Progenitor cell of endocrine pancreas (in vitro differentiated cells): ENCODE measurements at places on chromosomes 13 and 19. TPM values are rescaled to one million over a fixed set of nuclear protein-coding genes. Genes with fewer than 3 reads are reported as not detected.

The ANGPTL8 gene
- not detected in 2 replicates for total RNA-seq

DNA sequence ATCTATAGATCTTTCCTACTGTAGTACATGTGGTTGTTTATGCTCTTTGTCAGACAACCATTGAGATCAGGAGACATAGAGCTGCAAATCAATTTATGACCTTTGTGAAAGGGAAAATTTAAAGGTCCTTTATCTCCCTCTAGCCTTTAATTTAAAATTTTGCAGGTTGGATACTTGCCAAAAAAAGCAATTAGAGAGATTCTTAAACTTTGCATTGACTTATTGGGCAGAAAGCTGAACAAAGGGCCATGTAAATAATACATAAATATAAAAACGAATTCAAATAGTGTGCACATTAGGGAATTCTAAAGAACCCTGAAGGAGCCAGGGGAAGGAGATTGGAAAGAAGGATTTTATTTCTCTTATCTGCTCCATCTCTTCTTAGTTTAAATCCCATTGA is 22.0 kb upstream of the RB1 start:
- no peak for DNase-seq
- no peak overlapping the region for H3K4me3 ChIP-seq
- no peaks in the 10 kb centered on the region for H3K27me3 ChIP-seq

The TNFRSF19 gene
- total RNA-seq, result 19.0 and 28.1 TPM in 2 replicates

GRCh38 chr19:12828494-12828893 is 5.9 kb downstream of the RTBDN start:
- H3K27ac ChIP-seq, result no peak overlapping the region
- no peaks in the 10 kb centered on the region for H3K36me3 ChIP-seq
- peaks cover 1% of the 10 kb centered on the region for H3K4me1 ChIP-seq
- DNase-seq, result no peak
- peaks cover 72% of the 10 kb centered on the region for H3K27me3 ChIP-seq

DNA sequence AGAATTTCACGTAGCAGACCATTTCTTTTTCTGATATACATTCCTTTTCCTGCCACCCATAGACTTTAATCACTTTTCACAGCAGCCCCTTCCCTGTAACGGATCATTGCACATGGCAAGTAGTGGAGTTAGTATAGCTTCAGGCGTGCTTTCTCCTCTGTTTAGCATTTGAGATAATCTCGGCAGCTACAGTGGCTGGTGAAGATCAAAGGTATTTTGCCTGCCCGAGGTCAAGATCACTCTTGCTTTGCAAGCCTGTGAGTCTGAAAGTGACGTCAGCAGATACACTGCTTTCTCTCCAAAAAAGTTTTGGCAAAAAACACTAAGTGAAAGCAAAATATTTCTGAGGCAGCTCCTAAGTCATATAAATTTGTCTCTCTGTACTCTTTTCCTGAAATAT is 260.0 kb downstream of the NDFIP2 start:
- peak overlapping the region; percentile 15 for H3K27ac ChIP-seq
- no peak for DNase-seq
- H3K4me3 ChIP-seq, result no peak overlapping the region
- H3K4me1 ChIP-seq, result peaks cover 12% of the 10 kb centered on the region

DNA sequence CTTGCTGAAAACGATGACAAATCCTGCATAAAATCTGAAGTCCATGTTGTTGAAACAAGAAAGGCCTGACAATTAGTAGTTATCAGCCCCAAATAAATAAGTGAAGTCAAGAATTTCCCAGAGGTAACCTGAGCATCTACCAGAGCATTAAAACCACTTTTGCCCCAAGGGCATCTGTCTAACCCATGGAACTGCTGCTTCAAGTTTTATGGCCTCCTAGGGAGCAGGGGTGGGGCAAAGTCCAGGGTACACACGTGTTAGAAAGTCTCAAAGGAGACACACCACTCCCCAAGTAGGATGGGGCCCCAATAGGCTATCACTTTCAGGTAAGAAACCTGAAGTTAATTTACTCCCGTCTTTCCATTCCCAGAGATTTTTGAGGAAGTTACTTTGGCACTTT is 81.1 kb downstream of the CACNA1A start:
- H3K4me3 ChIP-seq, result no peak overlapping the region
- no peak for DNase-seq
- peaks cover 8% of the 10 kb centered on the region for H3K27me3 ChIP-seq
- no peaks in the 10 kb centered on the region for H3K4me1 ChIP-seq
- no peaks in the 10 kb centered on the region for H3K36me3 ChIP-seq

The CD209 gene
- not detected in 2 replicates for total RNA-seq

GRCh38 chr13:110302997-110303396 is 4.0 kb downstream of the COL4A1 start:
- peaks cover 62% of the 10 kb centered on the region for H3K27me3 ChIP-seq
- DNase-seq, result no peak
- no peak overlapping the region for H3K4me3 ChIP-seq
- peaks cover 29% of the 10 kb centered on the region for H3K4me1 ChIP-seq
- H3K27ac ChIP-seq, result no peak overlapping the region
- peaks cover 9% of the 10 kb centered on the region for H3K36me3 ChIP-seq

- H3K4me1 ChIP-seq, result no peaks in the 10 kb centered on the region
- DNase-seq, result no peak
- no peak overlapping the region for H3K27ac ChIP-seq
Observed at GRCh38 chr13:38405216-38405615, 55.6 kb downstream of the UFM1 start.

The GARIN5A gene
- 11.6 and 12.0 TPM in 2 replicates for total RNA-seq

- no peak for DNase-seq
- H3K36me3 ChIP-seq, result no peaks in the 10 kb centered on the region
- H3K27me3 ChIP-seq, result no peaks in the 10 kb centered on the region
- H3K4me1 ChIP-seq, result no peaks in the 10 kb centered on the region
- H3K4me3 ChIP-seq, result no peak overlapping the region
Observed at GRCh38 chr19:15788594-15789270, 1.3 kb downstream of the OR10H5 start.

DNA sequence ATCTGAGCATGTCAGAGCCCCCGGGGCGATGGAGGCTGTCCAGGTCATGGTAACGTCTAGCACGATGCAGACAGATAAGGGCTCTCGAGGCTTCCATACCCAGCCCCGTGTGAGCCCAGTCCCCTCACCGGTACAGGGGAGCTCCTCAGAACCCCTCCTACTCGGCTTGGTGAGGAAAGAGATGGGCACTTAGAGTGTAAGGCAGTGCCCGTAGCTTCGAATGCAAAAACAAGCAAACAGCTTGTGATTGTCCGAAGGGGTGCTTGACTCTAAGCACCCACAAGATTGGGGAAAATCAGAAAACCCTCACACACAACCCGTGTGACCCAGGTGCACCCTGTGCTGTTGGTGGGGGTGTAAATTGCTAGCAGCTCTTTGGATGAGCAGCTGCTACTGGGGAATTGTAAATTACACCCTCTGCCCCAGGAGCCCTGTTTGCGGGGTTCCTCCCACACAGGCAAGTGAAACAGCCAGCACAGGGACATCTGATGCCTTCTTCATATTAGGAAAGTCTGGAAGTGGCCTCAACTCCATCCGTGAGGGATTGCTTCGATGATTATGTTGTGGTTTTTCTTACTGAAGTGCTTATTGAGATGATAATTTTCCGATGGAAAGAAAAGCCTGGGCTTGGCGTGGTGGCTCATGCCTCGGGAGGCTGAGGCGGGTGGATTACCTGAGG is 918 bp upstream of the PSPN start:
- H3K36me3 ChIP-seq, result peaks cover 19% of the 10 kb centered on the region
- no peak for DNase-seq
- H3K27ac ChIP-seq, result peak overlapping the region; percentile 7
- peaks cover 5% of the 10 kb centered on the region for H3K4me1 ChIP-seq
- no peak overlapping the region for H3K4me3 ChIP-seq

GRCh38 chr19:3543150-3544057 is 4.4 kb downstream of the TEKTIP1 start:
- no peaks in the 10 kb centered on the region for H3K27me3 ChIP-seq
- no peak overlapping the region for H3K4me3 ChIP-seq
- no peak overlapping the region for H3K27ac ChIP-seq

- no peaks in the 10 kb centered on the region for H3K4me1 ChIP-seq
- H3K4me3 ChIP-seq, result no peak overlapping the region
- H3K36me3 ChIP-seq, result no peaks in the 10 kb centered on the region
- DNase-seq, result no peak
Observed at GRCh38 chr13:85538957-85539356, 260.3 kb downstream of the SLITRK6 start.

The NXNL1 gene
- total RNA-seq, result not detected in 2 replicates

GRCh38 chr19:46927106-46927505 is 66.3 kb downstream of the ARHGAP35 start:
- peaks cover 33% of the 10 kb centered on the region for H3K4me1 ChIP-seq
- H3K4me3 ChIP-seq, result no peak overlapping the region
- H3K27me3 ChIP-seq, result no peaks in the 10 kb centered on the region

GRCh38 chr19:44988896-44989556 is 12.2 kb upstream of the RELB start:
- DNase-seq, result peak; percentile 47
- no peaks in the 10 kb centered on the region for H3K4me1 ChIP-seq
- H3K36me3 ChIP-seq, result peaks cover 13% of the 10 kb centered on the region
- H3K27me3 ChIP-seq, result no peaks in the 10 kb centered on the region
- H3K4me3 ChIP-seq, result no peak overlapping the region

The KISS1R gene
- 5.8 and 6.1 TPM in 2 replicates for total RNA-seq
